Thoracic aorta (tissue), 2 donors: ENCODE measurements at places on chromosomes 13 and 19. TPM values are rescaled to one million over a fixed set of nuclear protein-coding genes. Genes with fewer than 3 reads are reported as not detected.
A peak's percentile ranks its signal among the peaks of the same experiment; 100 is the strongest.

GRCh38 chr13:109333893-109334651, 452.3 kb downstream of the IRS2 start:
- no peaks in the 10 kb centered on the region for H3K4me1 ChIP-seq
- H3K27ac ChIP-seq = no peak overlapping the region
- H3K27me3 ChIP-seq = no peaks in the 10 kb centered on the region
- no peak for DNase-seq

DNA sequence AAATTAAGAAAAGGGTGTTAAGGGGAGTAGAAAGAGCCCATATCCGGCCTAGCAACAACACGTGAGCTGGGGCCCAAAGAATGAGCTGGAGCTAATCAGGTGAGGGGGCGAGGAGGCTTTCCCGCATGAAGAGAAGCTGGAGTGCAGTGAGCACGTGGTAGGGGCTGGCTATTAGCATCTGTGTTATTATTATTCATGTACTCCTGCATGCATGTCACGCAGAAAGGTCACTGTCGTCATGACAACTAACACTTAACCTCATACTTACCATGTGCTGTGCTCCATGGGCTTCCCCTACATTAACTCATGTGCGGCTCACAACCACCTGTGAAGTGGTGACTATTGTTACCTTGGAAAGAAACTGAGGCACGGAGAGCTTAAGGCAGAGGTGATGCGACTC, 227.6 kb upstream of the UBL3 start:
- no peak for DNase-seq
- no peaks in the 10 kb centered on the region for H3K27me3 ChIP-seq
- no peaks in the 10 kb centered on the region for H3K4me1 ChIP-seq
- no peaks in the 10 kb centered on the region for H3K36me3 ChIP-seq
- H3K4me3 ChIP-seq = no peak overlapping the region
- H3K27ac ChIP-seq = no peak overlapping the region

GRCh38 chr19:52148256-52148655, 8.5 kb upstream of the ZNF616 start:
- H3K27me3 ChIP-seq = no peaks in the 10 kb centered on the region
- peaks cover 12% of the 10 kb centered on the region for H3K4me1 ChIP-seq
- no peak for DNase-seq
- H3K27ac ChIP-seq = no peak overlapping the region
- no peak overlapping the region for H3K4me3 ChIP-seq

DNA sequence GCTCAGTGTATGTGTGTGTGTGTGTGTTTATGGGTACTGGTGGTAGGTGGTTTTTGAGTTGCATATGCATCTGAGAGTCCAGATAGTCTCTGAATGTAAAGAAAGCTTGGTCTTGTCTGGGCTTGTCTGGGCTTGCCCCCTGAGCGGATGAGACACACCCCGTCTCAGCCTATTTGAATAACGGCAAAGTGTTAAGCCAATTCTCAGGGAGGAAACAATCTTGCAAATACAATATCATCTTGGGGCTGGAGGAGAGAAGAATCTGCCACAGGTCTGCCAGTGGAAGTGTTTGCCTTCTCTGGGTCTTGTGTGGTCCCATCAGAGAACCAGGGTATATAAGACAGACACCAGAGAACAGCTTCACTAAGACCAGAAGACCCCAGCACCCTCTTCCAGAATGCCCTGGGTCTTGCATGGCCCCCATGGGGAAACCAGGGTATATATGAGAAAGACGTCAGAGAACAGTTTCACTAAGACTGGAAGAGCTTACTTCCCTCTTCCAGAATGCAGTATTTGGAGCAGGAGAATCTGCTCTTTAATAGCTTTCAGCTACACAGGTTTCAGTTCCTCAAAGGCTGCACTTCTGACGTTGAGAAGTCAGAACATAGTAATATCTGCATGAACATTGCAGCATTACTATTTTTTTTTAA, 13.3 kb downstream of the CD70 start:
- H3K4me3 ChIP-seq = no peak overlapping the region
- H3K27ac ChIP-seq = no peak overlapping the region
- H3K4me1 ChIP-seq = no peaks in the 10 kb centered on the region
- no peak for DNase-seq
- no peaks in the 10 kb centered on the region for H3K36me3 ChIP-seq

Gene CNFN
- total RNA-seq = not detected

DNA sequence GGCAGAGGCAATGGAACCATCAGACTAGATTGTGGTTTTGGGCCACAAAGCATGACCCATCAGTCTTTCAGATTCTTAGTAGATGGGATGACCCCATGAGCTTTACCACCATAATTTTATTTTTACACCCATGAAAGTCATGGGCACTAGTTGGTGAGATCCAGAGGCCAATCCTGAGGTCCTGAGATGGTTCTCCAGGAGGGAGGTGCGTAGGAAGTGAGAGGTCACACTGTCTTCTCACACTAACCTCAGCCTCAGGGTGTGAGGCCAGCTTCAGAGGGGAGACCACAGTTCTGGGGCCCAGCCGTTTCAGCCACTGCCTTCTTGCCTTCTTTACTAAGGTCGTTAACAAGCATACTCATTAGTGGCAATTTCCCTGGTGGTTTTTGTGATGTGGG, 106.4 kb downstream of the AKAP11 start:
- no peak overlapping the region for H3K4me3 ChIP-seq
- H3K27me3 ChIP-seq = no peaks in the 10 kb centered on the region

GRCh38 chr19:2300533-2300932, 7.4 kb downstream of the LINGO3 start:
- H3K27ac ChIP-seq = no peak overlapping the region
- no peaks in the 10 kb centered on the region for H3K27me3 ChIP-seq
- peaks cover 8% of the 10 kb centered on the region for H3K4me1 ChIP-seq
- DNase-seq = no peak

GRCh38 chr13:40383132-40383531, 283.3 kb downstream of the FOXO1 start:
- DNase-seq = no peak
- no peak overlapping the region for H3K4me3 ChIP-seq
- H3K4me1 ChIP-seq = no peaks in the 10 kb centered on the region
- H3K27me3 ChIP-seq = no peaks in the 10 kb centered on the region

Gene OR7C1
- not detected for total RNA-seq

GRCh38 chr19:55216461-55217198, 7.3 kb upstream of the PTPRH start:
- H3K4me3 ChIP-seq = peak overlapping the region; percentile 60
- H3K27ac ChIP-seq = no peak overlapping the region

DNA sequence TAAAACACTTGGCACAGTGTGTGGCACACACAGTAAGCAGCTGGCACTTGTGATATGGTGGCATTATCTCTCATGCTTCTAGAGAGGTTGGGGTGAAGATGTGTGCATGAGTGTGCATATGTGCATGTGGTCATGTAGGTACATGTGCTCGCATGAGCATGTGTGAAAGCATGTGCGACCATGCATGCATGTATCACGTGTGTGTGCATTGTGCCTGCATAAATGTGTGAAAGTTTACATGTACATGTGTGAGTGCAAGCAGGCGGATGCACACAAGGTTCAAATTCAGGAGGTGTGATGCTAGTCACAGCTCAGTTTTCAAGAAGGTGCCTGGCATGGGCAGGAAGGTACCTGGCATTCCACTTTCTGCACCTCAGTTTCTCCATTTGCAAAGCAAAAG, 59.0 kb upstream of the UQCRFS1 start:
- H3K4me1 ChIP-seq = no peaks in the 10 kb centered on the region
- H3K27me3 ChIP-seq = no peaks in the 10 kb centered on the region
- no peak for DNase-seq
- H3K4me3 ChIP-seq = no peak overlapping the region

DNA sequence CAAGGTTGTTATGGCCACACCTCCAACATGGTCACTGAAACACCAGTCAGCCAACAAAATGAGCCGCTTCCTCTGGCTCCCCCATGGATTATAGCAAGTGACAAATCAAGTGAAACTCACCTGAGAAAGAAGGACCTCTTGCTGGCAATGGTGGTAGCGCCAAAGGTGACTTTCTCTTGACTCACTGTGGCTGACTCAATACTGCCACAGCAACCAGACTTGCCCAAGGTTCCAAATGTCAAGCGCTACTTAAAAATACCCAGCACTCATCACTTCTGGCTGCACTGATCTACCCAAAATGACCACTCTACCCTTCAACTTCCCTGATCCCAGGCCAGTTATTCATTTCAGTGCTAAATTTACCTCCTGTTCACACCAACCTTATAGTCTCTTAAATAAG, 495.5 kb downstream of the FOXO1 start:
- no peaks in the 10 kb centered on the region for H3K4me1 ChIP-seq
- DNase-seq = no peak
- no peaks in the 10 kb centered on the region for H3K27me3 ChIP-seq
- no peak overlapping the region for H3K4me3 ChIP-seq

Gene LYPD5
- total RNA-seq = 6.5 TPM

DNA sequence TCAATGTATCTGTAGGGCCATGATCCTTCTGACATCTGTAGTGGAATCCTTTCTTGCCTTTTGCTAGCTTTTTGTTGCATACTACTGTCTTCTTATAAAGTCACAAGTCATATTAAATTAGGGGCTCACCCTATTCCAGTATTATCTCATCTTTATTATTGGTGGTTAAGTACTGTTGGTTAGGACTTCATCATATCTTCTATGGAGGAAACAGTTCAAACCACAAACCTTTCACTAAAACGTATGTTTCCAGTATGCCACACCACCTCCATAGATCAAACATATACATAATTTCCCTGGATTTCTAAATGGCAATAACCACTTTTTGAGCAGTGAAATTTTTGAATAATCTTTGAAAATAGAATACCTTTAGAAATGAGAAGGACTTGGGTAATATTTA, 62.8 kb upstream of the PCDH9 start:
- no peak for DNase-seq
- H3K27ac ChIP-seq = no peak overlapping the region
- H3K36me3 ChIP-seq = no peaks in the 10 kb centered on the region
- H3K27me3 ChIP-seq = no peaks in the 10 kb centered on the region
- no peaks in the 10 kb centered on the region for H3K4me1 ChIP-seq
- no peak overlapping the region for H3K4me3 ChIP-seq

DNA sequence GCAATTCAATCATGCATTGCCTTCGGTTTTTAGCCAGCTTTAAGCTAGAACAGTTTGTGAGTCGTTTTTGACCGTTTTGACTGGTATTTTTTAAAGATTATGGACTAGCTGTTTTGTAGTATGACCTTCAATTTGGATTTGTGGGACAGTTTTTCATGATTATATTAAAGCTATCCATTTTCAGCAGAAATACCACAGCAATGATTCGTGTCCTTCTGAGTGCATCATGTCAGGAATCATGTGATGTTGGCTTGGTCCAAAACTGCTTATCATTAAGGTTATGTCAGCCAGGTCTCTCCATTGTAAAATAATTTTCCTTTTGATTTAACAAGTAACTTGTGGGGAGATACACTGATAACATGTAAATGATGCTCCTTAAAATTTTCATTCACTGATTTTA, 229.0 kb downstream of the POSTN start:
- H3K36me3 ChIP-seq = no peaks in the 10 kb centered on the region
- no peak overlapping the region for H3K4me3 ChIP-seq
- H3K4me1 ChIP-seq = no peaks in the 10 kb centered on the region
- no peaks in the 10 kb centered on the region for H3K27me3 ChIP-seq
- no peak for DNase-seq
- no peak overlapping the region for H3K27ac ChIP-seq

DNA sequence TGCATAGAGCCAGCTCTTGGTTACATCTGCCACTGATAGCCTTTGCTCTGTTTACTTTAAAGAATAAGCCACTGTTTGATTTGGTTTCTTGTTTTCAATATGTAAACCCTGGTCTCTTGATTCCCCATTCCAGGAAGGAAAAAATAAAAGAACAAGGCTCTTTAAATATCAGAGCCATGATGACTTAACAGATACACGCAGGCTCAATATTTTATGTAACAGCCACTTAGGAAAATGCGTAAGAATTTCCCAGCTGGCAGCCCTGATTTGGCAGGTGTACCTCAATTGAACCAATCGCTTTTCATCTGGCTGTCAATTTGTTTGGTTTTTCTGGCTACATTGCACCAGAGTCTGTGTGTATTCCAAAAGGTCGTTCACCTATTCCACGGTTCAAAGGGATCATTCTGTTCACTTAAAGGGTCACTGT, 65.6 kb downstream of the IRS2 start:
- no peak overlapping the region for H3K27ac ChIP-seq
- H3K4me1 ChIP-seq = no peaks in the 10 kb centered on the region
- DNase-seq = no peak
- no peak overlapping the region for H3K4me3 ChIP-seq
- H3K27me3 ChIP-seq = no peaks in the 10 kb centered on the region

- no peak for DNase-seq
- H3K36me3 ChIP-seq = no peaks in the 10 kb centered on the region
- H3K27ac ChIP-seq = no peak overlapping the region
- no peaks in the 10 kb centered on the region for H3K4me1 ChIP-seq
These were observed 9.7 kb downstream of the PALM start for GRCh38 chr19:718251-718951.

- DNase-seq = peak; percentile 47
- H3K27me3 ChIP-seq = no peaks in the 10 kb centered on the region
- peaks cover 16% of the 10 kb centered on the region for H3K4me1 ChIP-seq
- peak within 1 kb of the TSS; percentile 99 for H3K27ac ChIP-seq
These were observed at the start of gene ALG5 for GRCh38 chr13:36999054-36999714. Gene ALG5, minus strand, starts transcription at chr13:36999340. Its CDS starts 40 bp downstream, at chr13:36999300.

DNA sequence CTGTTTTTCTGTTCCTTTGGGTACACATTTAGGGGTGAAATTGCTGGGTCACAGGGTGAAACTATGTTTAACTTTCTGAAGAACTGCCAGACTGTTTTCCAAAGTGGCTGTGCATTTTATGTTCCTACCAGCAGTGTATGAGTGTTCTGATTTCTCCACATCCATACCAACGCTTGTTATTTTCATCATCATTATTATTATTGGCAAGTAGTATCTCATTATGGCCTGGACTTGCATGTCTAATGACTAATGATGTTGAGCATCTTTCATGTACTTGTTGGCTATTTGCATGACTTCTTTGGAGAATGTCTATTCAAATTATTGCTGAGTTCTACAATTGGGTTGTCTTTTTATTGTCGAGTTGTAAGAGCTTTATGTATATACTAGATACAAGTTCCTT, 321.8 kb upstream of the HTR2A start:
- no peaks in the 10 kb centered on the region for H3K4me1 ChIP-seq
- no peak for DNase-seq
- no peaks in the 10 kb centered on the region for H3K27me3 ChIP-seq
- H3K36me3 ChIP-seq = no peaks in the 10 kb centered on the region

Gene CEACAM7
- total RNA-seq = not detected

Gene NKPD1
- total RNA-seq = 0.49 TPM

- no peaks in the 10 kb centered on the region for H3K4me1 ChIP-seq
- no peaks in the 10 kb centered on the region for H3K36me3 ChIP-seq
- H3K4me3 ChIP-seq = no peak overlapping the region
- no peak overlapping the region for H3K27ac ChIP-seq
- no peak for DNase-seq
These were observed 25.6 kb upstream of the CXCL17 start for GRCh38 chr19:42468273-42468796.
